Right lobe of liver (tissue), 6 donors: ENCODE measurements at places on chromosomes 7 and 10.

DNA sequence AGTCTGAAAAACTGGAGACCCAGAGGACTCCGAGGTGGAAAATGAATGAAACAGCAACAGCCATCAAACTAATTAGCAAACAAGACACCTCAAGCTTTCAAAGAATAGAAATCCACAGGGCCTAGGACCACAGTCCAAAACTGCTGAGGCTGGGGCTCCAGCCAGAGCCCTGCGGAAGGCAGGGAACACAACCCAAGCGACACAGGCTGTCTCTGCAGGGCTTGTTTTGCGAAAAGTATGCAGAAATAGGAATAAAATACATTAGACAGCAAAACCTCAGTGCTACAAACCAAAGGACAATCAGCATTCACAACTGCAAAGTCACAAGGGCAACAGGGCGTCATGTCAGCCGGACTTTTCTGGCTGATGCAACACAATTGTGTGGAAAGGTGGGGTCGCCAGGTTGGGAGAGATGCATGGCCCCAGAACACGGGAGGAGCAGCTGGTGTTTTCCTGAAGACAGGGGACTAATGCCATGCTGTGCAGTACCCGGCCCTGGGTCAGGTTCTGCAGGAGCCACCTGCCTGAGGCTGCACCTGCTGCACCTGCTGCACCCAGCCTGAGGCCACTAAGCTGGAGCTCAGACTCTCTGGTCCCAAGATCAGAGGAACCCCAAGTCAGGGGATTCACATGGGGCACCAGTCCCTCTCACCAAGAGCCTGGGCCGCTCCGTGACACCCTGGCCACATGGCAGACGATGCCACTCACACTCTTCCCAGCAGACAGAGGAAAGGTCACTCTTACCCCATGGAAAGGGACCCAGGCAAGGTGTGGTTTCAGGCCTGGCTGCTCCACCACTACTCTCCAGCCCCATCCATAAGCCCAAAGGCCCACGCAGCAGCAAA, 74.2 kb downstream of the MAD1L1 start:
- no peak overlapping the region for H3K27ac ChIP-seq
- no peaks in the 10 kb centered on the region for H3K27me3 ChIP-seq
- H3K36me3 ChIP-seq = no peaks in the 10 kb centered on the region
- no peak overlapping the region for H3K4me3 ChIP-seq

GRCh38 chr7:117800406-117800805, 72.8 kb downstream of the CTTNBP2 start:
- no peaks in the 10 kb centered on the region for H3K27me3 ChIP-seq
- no peak overlapping the region for H3K27ac ChIP-seq
- no peaks in the 10 kb centered on the region for H3K4me1 ChIP-seq
- H3K4me3 ChIP-seq = no peak overlapping the region

DNA sequence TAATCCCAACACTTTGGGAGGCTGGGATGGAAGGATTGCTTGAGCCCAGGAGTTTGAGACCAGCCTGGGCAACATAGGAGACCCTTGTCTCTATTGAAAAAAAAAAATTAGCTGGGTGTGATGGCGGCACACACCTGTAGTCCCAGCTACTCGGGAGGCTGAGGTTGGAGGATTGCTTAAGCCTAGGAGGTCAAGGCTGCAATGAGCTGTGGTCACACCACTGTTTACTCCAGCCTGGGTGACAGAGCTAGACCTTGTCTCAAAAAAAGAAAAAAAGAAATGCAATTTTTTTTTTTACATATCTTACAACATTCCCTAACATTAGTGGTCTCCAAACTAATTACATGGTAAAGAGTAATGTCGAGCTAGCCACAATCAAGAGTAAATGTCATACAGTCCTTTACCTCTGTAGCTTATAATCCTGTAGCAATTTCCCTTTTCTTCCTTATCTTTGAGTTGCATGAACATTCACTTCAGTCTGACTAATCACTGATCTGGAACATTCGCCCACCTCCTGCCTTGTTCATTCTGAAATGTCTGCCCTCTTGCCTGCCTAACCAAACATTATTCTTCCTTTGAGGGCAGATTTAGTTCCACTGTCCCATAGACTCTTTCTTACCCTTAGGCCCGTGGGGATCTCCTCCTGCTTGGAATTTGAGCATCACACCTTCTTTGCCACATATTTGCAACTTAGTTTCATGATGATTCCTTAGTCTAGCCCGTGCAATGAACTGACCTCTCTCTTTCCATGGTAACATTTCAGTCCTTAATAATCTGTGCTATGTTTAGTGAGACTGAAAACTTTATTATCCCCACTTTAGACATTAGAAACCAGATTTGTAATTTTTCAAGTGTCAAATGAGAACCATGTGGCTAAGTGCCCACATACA, 4.8 kb upstream of the VCL start:
- no peak for DNase-seq
- H3K4me1 ChIP-seq = no peaks in the 10 kb centered on the region
- no peaks in the 10 kb centered on the region for H3K36me3 ChIP-seq
- no peak overlapping the region for H3K4me3 ChIP-seq
- no peak overlapping the region for H3K27ac ChIP-seq

GRCh38 chr7:41889040-41889439, 186.2 kb upstream of the INHBA start:
- no peak for DNase-seq
- H3K27me3 ChIP-seq = no peaks in the 10 kb centered on the region
- H3K27ac ChIP-seq = no peak overlapping the region
- H3K4me3 ChIP-seq = no peak overlapping the region
- H3K36me3 ChIP-seq = no peaks in the 10 kb centered on the region

- DNase-seq = no peak
- H3K4me1 ChIP-seq = peaks cover 2% of the 10 kb centered on the region
- no peaks in the 10 kb centered on the region for H3K27me3 ChIP-seq
Measured at GRCh38 chr7:134865001-134865845, 85.8 kb downstream of the CALD1 start.

- no peaks in the 10 kb centered on the region for H3K36me3 ChIP-seq
- H3K4me1 ChIP-seq = no peaks in the 10 kb centered on the region
- H3K27ac ChIP-seq = no peak overlapping the region
- DNase-seq = no peak
Measured at GRCh38 chr10:97999066-97999922, 31.1 kb downstream of the CRTAC1 start.

DNA sequence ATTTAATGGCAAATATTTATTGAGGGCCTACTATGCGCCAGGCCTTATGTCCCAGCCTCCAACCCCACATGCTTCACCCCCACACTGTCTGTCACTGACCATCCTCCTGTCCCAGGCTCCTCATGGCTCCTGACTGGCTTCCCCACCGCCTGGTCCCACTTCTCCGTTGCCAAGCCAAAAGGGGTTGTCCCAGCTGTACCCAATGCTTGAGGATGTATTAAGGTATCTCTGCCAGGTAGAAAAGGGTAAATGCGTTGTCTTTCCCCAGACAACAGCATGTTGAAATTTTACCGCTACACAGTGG, 168.8 kb upstream of the FRMD4A start:
- no peak for DNase-seq
- no peaks in the 10 kb centered on the region for H3K36me3 ChIP-seq
- H3K4me1 ChIP-seq = no peaks in the 10 kb centered on the region
- no peak overlapping the region for H3K4me3 ChIP-seq
- no peaks in the 10 kb centered on the region for H3K27me3 ChIP-seq
